ENCODE measurements at places on chromosomes 7 and 10.

DNA sequence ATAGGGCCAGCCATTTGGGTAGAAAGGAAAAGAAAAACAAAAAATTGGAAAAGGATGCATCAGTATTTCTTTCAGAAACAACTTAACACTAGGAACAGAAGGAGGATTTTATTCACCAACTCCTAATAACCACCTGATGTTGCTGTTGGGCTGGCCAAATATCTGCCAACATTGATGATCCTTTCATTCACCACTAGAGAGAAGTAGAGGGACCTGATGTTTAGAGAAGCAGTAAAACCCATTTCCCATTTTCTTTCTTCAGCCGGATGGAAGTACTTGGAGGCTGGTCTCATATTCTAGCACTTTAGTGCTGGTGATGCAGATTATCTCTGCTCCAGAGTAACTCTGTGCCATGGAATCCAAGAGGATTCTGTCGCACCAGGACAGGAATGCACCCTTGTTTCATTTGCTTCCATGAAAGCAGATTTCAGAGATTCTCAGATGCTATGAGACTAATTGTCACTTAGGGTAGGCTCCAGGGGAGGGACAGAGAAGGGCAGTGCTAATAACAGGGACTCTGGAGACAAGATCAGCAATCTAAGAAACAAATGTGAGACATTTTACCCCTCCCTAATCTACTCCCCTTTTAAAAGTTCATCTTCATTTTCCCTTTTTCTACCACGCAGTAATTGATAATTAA lies 3.1 kb downstream of the KLLN start:
- DNase-seq: no peak

GRCh38 chr10:4824791-4825310 lies 1.2 kb upstream of the AKR1E2 start:
- DNase-seq: no peak

- DNase-seq: no peak
Observed at GRCh38 chr10:107264742-107265141, 100.2 kb upstream of the SORCS1 start.

DNA sequence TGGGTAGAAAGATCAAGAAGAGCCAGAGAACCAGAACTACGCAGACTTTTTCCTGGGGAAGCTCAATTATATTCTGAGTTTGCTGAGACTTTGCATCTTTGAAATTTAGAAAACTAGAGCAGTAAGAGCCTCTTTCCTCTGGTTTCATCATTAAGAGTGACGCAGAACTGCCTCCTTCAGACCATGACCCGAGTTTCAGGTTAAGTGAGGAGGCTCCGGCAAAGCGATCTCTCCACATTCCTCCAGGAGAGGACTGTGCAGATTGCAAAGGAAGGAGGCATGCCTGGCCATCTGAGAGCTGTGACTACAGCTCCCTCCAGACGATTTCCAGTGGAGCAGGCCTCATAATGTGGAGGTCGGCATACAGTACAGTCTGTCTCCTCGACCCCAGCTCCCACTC lies 115.8 kb upstream of the LANCL2 start:
- DNase-seq: no peak

DNA sequence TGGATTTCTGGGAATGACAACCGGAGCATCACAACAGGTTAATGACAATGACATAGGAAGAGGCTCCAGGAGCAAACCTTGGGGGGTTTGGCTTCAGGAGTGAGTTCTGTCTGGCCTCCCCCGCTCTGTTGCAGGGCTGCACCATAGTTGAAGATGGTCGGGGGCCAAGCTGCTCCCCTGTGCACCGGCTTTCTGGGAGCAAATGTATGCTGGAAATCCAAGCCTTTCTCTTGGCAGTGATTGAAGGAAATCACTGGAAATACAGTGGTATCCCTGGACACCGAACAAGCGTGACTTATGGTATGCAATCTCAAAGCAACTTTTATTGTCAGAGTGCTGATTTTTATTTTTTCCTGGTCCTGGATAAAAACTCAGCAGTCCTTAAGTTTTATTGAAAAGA lies 251.9 kb upstream of the ZNF32 start:
- DNase-seq: no peak

GRCh38 chr10:23238015-23238414 lies 45.9 kb downstream of the PTF1A start:
- no peak for DNase-seq
